ENCODE measurements at places on chromosomes 7 and 10.

DNA sequence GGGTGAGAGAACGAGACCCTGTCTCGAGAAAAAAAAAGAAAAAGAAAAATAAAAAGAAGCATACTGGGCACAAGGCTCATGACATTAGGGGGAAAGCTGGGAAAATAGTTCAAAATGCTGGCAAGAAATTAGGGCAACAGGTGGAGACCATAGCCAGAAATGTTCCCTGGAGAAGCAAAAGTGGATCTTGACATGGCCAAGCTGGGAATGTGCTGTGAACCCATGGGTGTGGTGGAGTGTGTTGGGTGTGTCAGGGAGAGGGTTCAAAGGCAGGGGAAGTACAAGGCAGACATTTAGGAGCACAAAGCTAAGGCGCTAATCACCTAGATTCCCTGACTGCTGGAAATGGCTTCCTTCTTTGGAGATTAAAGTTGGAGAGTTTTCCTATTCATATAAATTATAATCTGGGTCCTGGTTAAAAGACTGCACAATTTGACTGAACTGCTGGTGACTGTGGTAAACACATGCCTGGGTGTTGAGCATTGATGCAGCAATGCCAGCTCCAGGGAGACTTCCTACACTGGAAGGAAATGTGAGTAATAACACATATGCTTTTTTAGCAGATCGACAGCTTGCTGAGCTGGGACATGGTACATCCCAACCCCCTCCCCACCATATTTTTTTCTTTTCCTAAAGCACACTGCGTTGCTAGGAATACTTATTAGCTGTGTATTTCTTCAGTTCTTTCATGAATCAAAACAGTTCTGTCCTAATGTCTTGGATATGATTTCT lies 70.1 kb upstream of the ARHGAP21 start:
- DNase-seq = no peak

GRCh38 chr7:137404660-137405317 lies 61.3 kb upstream of the PTN start:
- no peak for DNase-seq

- no peak for DNase-seq
These were observed 11.8 kb downstream of the CFAP69 start for GRCh38 chr7:90256778-90257177.

DNA sequence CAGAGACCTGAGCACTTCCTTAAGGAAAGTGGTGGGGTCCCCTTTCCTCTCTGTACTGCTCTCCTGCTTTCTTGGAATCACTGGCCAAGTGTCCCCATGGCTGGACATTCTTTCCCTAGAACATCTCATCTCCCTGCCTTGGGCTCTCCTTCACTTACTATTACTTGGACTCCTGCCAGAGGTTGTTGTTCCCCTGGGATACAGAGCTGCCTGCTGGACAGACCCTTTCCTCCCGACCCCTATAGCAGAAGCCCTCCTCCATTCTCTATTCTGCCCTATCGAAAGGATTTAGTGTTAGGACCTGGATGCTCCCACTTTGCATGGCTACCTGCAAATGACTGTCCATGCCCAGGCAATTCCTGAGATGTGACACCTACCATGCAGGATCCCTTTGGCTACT lies 164.3 kb upstream of the PODXL start:
- DNase-seq = no peak

DNA sequence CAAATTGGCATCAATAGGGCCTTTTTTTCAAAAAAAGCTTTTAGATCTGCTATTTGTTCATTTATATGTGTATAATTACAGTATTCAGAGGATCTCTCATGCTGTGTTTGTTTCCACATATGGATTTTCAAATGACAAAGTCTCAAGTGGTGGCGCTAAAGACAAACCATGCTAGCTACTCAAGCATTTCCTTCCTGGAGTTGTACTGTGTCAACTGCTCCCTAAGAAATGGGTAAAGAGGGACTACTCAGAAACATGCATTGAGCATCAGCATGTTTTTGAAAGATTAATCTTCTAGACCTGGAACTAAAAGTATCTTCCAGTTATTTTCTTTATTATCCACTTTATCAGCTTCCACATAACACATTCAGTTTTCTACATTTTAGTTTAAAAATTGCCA lies 12.7 kb downstream of the CNTNAP2 start:
- no peak for DNase-seq

DNA sequence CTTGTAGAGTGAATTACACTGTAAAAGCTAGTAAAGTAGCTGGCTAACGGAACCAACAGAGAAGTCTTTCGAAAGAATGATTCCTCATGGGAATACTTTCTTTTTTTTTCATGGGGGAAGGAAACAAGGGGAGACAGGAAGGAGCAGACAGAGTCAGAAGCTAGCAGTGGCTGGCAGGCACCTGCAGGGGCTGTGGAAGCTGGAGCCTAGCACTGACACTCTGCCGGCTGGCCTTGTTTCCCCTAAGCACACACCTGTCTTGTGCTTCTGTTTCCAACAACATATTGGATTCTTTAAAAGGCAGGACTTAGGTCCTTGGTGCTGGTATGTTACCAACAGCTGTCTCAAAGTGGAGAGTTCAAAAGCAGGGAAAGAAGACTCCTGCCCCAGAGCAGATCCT lies 24.7 kb downstream of the NOD1 start:
- no peak for DNase-seq

- no peak for DNase-seq
These were observed 45.0 kb upstream of the DIP2C start for GRCh38 chr10:734481-734880.

DNA sequence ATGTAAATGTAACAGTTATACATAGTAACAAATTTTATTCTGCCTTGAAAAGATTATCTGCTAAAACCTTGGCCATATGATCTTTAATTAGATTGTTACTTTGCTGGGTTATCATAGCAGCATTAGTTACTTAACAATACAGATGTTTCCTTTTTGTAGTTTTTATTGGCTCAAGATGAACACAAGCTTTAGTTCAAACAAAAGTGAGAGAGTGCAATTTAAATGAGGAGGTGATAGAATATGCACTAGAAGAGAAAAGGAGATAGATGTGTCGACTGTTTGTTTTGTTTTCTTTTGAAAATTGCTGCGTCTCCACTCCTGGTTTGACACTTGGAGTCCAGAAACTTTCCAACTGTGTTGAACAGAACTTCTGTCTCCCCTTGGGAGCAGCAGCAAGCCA lies 91.4 kb upstream of the CAV2 start:
- DNase-seq = no peak

- DNase-seq = no peak
These were observed 127.8 kb downstream of the EMX2 start for GRCh38 chr10:117670116-117670904.

- peak; percentile 27 for DNase-seq
These were observed 40.4 kb upstream of the DLX5 start for GRCh38 chr7:97064972-97065587.
